Astrocyte (in vitro differentiated cells and primary cell): ENCODE measurements at places on chromosomes 5 and 9. TPM values are rescaled to one million over a fixed set of nuclear protein-coding genes. Genes with fewer than 3 reads are reported as not detected.

The LIFR gene
- 16.0 and 20.3 TPM in 2 replicates for total RNA-seq

The IRX1 gene
- 0.14 and 0.52 TPM in 2 replicates for total RNA-seq

The MVB12B gene
- total RNA-seq, result 12.8 and 13.2 TPM in 2 replicates

The ARHGEF28 gene
- 8.1 and 8.5 TPM in 2 replicates for total RNA-seq

The SPINK7 gene
- not detected in 2 replicates for total RNA-seq

The CCDC152 gene
- total RNA-seq, result 1.2 and 1.3 TPM in 2 replicates

The SLC27A6 gene
- total RNA-seq, result 0.17 and 0.39 TPM in 2 replicates

The PTGR1 gene
- 36.9 and 43.5 TPM in 2 replicates for total RNA-seq

The ZNF366 gene
- not detected in 2 replicates for total RNA-seq

The SHLD3 gene
- total RNA-seq, result 2.4 and 2.7 TPM in 2 replicates

The TLX3 gene
- total RNA-seq, result not detected in 2 replicates

The PFN3 gene
- total RNA-seq, result not detected in 2 replicates

The HARS1 gene
- 84.6 and 95.2 TPM in 2 replicates for total RNA-seq

The ZNF879 gene
- 1.6 and 1.9 TPM in 2 replicates for total RNA-seq

The ROR2 gene
- total RNA-seq, result 4.9 and 11.6 TPM in 2 replicates

The NR2F1 gene
- total RNA-seq, result 4.3 and 5.1 TPM in 2 replicates

The IFNA13 gene
- not detected in 2 replicates for total RNA-seq

The RBM22 gene
- total RNA-seq, result 42.0 and 47.4 TPM in 2 replicates

The GARIN3 gene
- not detected in 2 replicates for total RNA-seq

The IL31RA gene
- 4.7 and 5.7 TPM in 2 replicates for total RNA-seq

The CDC20B gene
- 0.11 and 0.17 TPM in 2 replicates for total RNA-seq

The RBM27 gene
- 21.1 and 24.4 TPM in 2 replicates for total RNA-seq

The PTGES gene
- 1.2 and 2.5 TPM in 2 replicates for total RNA-seq

The PLAC8L1 gene
- 2.0 and 2.7 TPM in 2 replicates for total RNA-seq

The EMB gene
- total RNA-seq, result 19.8 and 25.7 TPM in 2 replicates

The OTP gene
- 0.16 and 0.17 TPM in 2 replicates for total RNA-seq

The PCDHA13 gene
- total RNA-seq, result 1.2 and 1.7 TPM in 2 replicates

The OR1Q1 gene
- not detected in 2 replicates for total RNA-seq

The RABGAP1 gene
- total RNA-seq, result 44.7 and 48.3 TPM in 2 replicates

The PCDHA9 gene
- 0.95 and 1.1 TPM in 2 replicates for total RNA-seq

The PDE6A gene
- 0.14 and 0.17 TPM in 2 replicates for total RNA-seq

The ZCCHC10 gene
- total RNA-seq, result 27.9 and 29.1 TPM in 2 replicates

The FREM1 gene
- total RNA-seq, result 0.31 and 0.52 TPM in 2 replicates

The CTXN3 gene
- not detected in 2 replicates for total RNA-seq

The GDNF gene
- 20.5 and 21.5 TPM in 2 replicates for total RNA-seq

The CKMT2 gene
- total RNA-seq, result 0.18 TPM in 1 of 2 replicates, not detected in the other

The ANKRD55 gene
- not detected in 2 replicates for total RNA-seq

The PCDHGA8 gene
- 1.0 and 1.2 TPM in 2 replicates for total RNA-seq

The PRLR gene
- total RNA-seq, result 0.93 and 0.99 TPM in 2 replicates

The TMEM252 gene
- total RNA-seq, result not detected in 2 replicates

The QRFP gene
- total RNA-seq, result not detected in 2 replicates

The FGF10 gene
- total RNA-seq, result not detected in 2 replicates

The IFNB1 gene
- 2.5 and 3.2 TPM in 2 replicates for total RNA-seq

The RALGDS gene
- 41.2 and 46.6 TPM in 2 replicates for total RNA-seq

The KCNMB1 gene
- 0.14 and 0.31 TPM in 2 replicates for total RNA-seq

The INSL6 gene
- not detected in 2 replicates for total RNA-seq

The SLC6A7 gene
- not detected in 2 replicates for total RNA-seq

The CEP72 gene
- 7.0 and 7.5 TPM in 2 replicates for total RNA-seq

The SNCB gene
- total RNA-seq, result 2.7 and 3.4 TPM in 2 replicates

The CCDC183 gene
- 0.84 and 1.3 TPM in 2 replicates for total RNA-seq

The GNA14 gene
- total RNA-seq, result 1.0 and 1.1 TPM in 2 replicates

The RRAGA gene
- total RNA-seq, result 81.8 and 85.0 TPM in 2 replicates

The PCDHA6 gene
- 2.7 TPM in 2 replicates for total RNA-seq

The AIF1L gene
- 20.2 and 23.7 TPM in 2 replicates for total RNA-seq
